ENCODE measurements at places on chromosomes 5 and 9.

- no peak for DNase-seq
Observed at GRCh38 chr5:62312036-62312435, 6.0 kb downstream of the KIF2A start.

- no peak for DNase-seq
Observed at GRCh38 chr5:149320791-149321330, 24.4 kb upstream of the GRPEL2 start.

- DNase-seq: no peak
Observed at GRCh38 chr5:160619381-160619780, 197.7 kb downstream of the PTTG1 start.

DNA sequence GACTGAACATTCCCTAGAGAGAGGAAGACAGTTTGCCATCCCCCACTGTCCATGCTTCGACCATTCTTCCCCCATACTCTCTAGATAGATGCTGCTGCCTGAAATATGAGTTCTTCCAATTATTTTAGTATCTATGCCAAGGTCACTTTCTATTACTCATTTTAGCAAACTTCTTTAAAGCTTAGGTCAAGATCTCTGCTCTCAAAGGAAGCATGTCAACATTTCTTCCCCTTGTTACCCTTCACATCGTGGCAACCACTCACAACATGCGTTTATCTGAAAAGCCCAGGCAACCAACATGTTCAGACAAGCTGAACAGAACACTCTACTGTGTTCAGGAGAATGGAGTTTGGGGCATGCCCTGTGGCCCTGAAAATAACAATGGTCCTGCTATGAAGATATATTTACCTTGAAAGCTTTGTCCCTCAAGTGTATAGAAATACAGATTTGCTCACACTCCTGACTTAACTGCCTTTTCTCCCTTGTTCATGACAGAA lies 138.4 kb upstream of the KIF2A start:
- DNase-seq: no peak

DNA sequence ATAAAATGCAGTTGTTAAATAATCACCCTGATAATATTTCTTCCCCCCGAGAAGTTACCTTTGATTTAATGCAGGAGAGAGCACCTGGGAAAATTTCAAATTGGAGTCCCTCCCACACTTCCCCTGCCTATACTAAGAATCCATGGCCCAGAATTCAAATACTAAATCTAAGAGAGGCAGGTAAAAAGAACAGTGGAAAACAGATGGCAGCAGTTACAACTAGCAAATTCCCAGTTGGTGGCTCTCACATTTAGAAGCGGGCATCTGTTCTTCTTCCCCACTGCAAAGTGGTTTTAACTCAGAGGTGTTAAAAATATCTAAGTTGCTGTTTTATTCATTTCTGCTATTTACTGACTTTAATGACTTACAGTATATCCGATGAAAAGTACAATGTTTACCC lies 210.4 kb upstream of the ELAVL2 start:
- no peak for DNase-seq

GRCh38 chr5:138875946-138876345 lies 811 bp upstream of the LRRTM2 start:
- no peak for DNase-seq

GRCh38 chr9:21813575-21814473 lies 11.4 kb downstream of the MTAP start:
- no peak for DNase-seq

DNA sequence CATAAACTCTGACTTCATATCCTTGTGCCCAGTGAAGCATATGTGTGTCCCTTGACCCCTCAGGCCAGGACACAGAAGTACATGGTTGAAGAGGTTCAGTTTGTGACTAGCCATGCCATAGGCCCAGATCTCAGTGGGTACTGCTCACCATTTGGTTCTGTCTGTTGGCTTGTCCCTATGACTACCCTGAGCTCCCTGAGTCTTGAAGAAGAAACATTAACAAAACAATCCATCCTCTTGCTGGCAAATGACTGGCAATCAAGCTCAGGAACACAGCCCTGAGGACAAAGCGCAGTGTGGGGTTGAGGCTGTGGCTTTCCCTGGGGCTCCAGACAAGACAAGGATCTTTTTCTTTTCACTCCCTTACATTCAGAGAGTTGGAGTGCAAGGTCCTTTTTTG lies 46.3 kb downstream of the TNFAIP8 start:
- no peak for DNase-seq

- DNase-seq: peak; percentile 60
Observed at GRCh38 chr9:134325813-134326723, at the start of gene RXRA. RXRA (plus strand) TSS chr9:134326455; CDS start chr9:134326632, 177 bp downstream.

DNA sequence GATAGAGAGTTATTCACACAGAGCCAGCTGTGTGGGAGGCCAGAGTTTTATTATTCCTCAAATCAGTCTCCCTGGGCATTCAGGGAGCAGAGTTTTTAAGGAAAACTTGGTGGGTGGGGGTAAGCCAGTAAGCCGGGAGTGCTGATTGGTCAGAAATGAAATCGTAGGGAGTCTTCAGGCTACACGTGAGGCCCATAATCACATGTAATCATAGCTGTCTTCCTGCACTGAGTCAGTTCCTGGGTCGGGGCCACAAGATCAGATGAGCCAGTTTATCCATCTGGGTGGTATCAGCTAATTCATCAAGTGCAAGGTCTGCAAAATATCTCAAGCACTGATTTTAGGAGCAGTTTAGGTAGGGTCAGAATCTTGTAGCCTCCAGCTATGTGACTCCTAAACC lies 10.8 kb upstream of the TTC39B start:
- DNase-seq: no peak

DNA sequence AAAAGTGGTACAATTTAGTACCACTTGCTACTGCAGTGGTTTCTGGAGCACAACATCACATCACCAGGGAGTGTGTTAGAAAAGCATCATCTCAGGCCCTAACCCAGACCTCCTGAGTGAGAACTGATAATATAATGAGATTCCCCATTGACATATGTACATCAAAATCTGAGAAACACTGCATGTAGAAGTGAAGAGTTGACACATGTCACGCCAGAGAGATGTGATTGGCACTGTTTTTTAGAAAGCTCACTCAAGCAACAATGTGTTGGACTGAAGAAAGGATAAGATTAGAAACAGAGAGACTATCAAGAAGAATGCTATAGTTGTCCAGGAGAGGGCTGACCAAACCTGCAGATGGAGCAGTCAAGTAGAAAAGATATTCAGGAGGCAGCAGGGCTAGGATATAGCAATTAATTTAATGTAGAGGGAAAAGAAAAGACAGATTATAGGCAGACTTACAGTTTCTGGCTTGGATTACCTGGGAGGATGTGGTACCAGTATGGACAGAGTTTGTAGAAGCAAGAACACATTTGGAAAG lies 324.4 kb upstream of the ADAMTSL1 start:
- no peak for DNase-seq

DNA sequence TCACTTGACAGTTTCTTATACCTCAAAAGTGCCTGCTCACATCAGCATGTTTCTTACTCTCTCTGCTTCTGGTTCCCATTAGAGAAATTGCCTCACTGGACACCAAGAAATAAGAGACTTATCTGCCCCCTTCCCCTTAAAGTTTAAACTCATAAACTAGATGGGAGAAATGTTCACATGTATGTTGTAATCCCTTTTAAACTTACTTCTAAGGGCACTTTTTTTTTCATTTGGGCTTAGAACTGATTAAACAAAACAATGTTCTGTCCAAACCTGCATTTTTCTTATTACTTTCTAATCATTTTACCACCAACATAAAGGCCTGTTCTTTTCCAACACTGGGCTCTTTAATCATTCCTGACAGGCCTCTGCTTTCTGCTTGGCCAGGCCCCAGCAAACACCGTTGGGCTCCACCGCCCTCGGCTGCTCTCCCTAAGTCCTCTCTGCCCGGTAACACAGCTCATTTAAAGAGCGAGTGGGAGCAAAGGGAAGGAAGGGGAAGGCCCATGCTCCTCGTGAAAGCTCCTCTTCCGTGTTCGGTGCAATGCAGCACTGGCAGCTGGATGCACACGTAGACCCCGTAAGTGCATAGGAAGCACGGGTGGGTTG lies 53.4 kb downstream of the ROR2 start:
- no peak for DNase-seq

DNA sequence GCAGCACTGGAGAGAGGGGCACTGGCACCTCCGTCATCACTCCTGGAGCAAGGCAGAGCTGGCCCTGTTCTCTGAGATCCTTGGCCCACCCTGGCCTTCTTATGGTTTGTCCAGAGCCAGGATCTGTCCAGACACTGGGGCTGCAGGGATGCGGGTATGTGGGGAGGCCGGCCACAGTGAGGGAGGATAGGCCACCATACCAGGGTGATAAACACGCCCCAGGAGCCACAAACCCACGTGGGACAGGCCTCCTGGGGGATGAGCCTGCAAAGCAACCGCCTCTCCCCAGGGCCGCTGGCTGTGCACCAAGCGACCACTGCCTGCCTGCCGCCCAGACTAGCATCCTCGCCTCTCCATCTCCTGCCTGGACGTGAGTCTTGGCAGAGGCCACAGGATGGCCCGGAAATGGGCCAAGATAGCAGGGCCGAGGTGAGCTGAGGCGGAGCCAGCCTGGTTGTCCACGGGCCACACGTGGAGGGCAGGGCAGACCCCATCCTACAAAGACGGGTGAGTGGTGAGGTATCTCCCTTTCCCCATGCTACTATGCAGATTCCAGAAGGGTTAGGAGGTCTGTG lies 4.5 kb downstream of the OBP2A start:
- DNase-seq: no peak

GRCh38 chr5:156527611-156528010 lies 200.6 kb downstream of the SGCD start:
- no peak for DNase-seq

DNA sequence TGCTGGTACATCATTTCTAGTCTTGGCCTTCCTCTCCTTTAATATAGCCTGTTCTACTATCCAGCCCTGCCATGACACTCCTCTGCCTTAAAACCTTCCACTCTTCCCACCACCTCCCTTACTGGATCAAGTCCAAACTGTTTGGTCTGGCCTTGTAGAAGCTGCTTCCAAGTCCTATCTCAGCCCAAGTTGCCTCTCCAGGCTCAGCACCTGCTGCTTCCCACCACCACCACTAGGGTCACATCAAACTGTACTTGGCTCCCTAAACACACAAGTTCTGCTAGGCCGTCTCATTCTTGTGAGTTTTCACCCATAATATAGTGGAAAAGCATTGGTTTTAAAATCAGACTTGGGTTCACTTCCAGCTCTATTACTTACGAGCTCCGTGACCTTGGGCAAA lies 1.4 kb downstream of the NDUFA8 start:
- no peak for DNase-seq

- no peak for DNase-seq
Observed at GRCh38 chr5:119340597-119341218, 15.1 kb upstream of the TNFAIP8 start.

DNA sequence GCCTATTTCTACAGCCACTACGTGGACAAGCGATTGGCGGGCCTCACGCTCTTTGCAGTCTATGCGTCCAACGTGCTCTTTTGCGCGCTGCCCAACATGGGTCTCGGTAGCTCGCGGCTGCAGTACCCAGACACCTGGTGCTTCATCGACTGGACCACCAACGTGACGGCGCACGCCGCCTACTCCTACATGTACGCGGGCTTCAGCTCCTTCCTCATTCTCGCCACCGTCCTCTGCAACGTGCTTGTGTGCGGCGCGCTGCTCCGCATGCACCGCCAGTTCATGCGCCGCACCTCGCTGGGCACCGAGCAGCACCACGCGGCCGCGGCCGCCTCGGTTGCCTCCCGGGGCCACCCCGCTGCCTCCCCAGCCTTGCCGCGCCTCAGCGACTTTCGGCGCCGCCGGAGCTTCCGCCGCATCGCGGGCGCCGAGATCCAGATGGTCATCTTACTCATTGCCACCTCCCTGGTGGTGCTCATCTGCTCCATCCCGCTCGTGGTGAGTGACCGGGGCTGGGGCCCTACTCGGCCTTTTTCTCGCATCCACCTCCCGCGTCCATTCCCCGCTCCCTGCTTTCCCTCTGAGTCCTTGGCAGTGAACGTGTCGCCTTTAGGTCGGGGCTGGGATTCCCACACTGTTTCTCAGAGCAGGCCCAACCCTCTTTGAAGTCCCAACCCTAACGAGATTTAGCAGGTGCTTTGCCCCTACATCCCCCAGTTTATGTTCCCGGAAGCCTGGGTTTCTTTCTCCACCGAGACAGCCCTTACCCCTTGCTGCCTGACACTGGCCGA lies 1.8 kb downstream of the PTGER4 start:
- DNase-seq: no peak

DNA sequence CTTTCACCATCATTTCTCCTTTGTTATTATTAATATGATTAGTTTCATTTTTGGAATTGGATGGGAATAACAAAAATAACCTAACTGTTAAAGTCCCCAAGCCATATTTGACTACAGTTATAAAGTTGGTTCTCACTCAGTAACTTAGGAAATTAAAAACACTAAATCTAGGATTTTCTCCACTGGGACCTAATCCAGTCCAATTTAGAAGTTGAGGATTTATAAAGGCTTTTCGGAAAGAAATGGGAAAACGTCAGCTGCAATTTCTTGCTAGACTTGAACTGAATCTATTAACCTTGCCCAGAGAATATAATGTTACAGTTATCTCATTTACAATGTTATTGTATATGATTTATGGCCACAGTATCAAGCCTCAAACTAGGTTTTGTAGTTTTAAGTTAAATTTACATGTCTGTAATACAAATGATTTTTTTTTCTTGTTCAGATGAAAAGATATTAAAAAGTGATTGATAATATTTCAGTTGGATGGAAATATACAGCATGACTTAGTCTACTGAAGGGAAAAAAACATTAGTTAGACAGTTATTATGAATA lies 524.3 kb upstream of the GRAMD2B start:
- DNase-seq: no peak

- DNase-seq: no peak
Observed at GRCh38 chr9:86434039-86434726, 80.0 kb upstream of the TUT7 start.

DNA sequence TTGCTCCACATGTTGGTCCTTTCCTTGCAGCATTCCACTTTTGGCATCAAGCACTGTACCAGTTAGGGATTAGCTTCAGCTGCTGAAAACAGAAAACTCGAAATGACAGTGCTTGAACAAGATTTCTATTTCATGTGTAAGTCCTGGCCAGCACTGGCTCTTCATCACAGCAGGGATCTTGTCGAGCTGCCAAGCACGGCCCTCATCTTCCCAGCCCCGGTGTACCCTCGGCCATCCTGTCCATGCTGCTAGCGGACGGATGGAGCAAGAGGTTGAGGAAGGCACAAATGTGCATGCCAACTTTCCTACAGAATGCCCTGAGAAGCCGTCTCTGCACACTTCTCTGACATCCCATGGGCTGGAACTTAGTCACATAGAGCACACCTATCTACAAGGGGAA lies 130.6 kb downstream of the TENT4A start:
- no peak for DNase-seq
